ENCODE measurements at places on chromosomes 3 and 15. TPM values are rescaled to one million over a fixed set of nuclear protein-coding genes. Genes with fewer than 3 reads are reported as not detected.

ST3GAL6 gene
- not detected for polyA plus RNA-seq

GRCh38 chr3:35671483-35671882 is 32.2 kb downstream of the ARPP21 start:
- DNase-seq: no peak

GRCh38 chr3:178159691-178160220 is 376.5 kb upstream of the KCNMB2 start:
- no peak for DNase-seq

CCNB2 gene
- polyA plus RNA-seq: not detected

DNA sequence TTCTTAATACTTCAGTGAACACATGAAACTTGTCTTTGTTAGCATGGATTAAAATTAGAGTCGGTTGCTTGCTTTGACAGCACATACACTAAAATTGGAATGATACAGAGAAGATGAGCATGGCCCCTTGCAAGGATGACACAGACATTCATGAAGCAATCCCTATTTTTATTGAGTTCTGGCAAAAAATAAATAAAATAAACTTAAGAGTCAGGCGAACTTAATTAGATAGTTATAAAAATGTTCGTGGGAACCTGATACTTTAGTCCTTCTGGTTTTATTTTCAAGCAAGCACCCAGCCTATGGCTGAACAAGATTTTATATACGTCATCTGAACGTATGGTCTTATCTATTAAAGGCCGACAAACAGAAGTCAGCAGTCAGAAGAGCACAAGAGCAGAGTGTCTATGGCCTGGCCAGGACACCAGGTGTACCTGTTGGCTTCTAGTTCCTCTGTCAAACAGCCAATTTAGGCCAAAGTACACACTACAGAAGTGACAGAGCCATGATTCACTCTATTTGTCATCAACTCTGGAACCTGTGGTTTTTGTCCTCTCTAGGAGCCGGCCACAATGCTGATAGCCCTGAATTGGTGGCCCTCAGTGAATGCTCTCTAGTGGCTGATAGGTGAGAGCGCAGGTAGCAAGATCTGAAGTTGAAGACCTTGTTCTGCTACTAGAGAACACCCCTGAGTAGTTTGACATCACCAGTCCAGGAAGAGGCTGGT is 64.3 kb downstream of the LEO1 start:
- DNase-seq: no peak

GRCh38 chr3:158100681-158101080 is 5.5 kb downstream of the SHOX2 start:
- no peak for DNase-seq

- no peak for DNase-seq
Measured at GRCh38 chr3:46667657-46668056, 25.8 kb downstream of the ALS2CL start.
